NCI-H460 (cell line): ENCODE measurements at places on chromosomes 3 and 15.

DNA sequence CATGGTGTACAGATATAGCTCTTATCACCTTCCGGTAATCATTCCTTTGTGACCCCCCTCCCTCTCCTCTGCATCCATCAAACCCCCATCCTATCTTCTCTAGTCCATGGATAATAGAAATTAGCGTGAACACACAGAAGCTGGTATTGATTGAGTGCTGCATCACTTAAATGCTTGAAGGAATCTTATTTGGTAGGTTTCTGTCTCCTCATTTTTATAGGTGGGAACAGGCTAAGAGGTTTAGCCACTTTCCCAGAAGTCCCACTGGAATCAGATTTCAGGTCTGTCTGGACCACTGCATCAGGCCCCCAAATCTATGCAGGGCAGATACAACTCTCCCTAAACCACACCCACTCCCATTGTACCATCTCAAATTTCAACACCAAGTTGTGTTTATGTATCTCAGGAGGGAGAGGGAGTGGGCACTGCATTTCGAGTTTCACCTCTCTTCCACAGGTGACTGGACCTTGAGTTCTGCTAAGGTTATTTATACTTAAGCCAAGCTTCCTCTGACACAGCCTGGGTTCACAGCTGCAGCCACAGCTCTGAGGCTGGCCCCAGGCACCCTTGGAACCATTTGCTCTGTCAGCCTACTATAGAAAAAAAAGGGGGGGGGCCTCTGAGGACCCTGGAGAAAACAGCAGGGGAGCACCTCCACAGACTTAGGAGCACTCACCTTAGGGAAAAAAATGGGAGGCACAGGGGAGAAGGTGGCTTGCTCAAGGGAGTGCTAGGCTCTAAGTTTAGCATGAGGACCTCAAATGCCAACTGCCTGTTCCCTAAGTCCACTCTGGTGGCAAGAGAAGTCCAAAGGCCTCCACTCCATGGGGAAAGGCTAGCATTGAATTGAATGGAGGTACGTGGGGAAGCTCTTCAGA, 2.1 kb upstream of the NMB start:
- no peak for DNase-seq

DNA sequence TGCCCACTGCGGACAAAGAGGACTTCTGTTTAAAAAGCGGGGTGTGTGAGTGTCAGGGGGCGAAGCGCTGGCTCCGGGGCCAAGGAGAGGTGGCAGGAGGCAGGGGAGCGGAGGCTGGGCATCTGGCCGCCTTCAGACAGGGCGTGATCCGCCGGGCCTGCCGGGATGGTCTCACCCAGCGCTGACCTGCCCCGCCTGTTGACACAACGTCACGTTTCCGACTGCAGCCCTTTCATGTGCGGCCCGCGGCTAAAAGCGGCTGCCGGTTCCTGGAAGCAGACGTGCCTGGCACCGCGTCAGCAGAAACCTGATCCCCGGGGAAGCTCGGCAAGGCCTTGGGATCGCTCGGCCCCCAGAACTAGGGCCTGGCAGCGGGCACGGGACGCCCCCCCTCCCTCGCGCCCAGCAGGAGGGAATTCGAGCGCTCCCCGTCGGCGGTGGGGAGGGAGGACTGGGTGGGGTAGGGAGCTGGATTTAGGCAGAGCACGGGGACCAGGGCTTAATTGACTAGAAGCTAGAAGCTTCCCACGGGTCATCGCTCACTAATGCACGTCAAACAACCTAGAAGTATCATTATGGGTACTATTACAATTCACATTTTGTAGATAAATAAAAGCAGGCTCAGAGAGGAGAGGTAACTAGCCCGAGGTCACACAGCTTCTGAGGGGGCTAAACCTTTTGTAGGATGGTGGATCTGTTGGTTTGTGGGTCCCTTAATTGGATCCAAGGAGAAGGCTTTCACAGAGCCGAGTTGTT, 7.7 kb downstream of the BHLHE40 start:
- peak; percentile 94 for DNase-seq

DNA sequence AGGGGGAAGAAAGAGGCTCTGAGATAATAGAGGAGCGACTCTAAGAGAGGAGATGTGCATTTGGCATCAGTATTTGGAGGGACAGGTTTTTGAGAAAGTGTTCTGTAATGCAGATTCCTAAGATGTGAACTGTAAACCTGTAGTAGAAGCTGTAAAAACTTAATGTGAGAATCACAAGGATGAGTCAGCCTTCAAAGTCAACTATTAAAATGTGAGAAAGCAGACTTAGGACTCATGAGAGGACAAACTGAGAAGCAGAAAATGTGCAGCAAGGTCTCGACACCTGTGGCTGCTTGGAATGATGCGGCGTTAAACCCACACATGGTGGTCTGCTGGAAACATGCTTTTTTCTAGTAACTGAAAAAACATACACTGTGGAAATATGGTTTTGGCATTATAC, 36.0 kb downstream of the USP13 start:
- DNase-seq, result no peak

- no peak for DNase-seq
Measured at GRCh38 chr3:85148036-85148435, 189.2 kb downstream of the CADM2 start.

DNA sequence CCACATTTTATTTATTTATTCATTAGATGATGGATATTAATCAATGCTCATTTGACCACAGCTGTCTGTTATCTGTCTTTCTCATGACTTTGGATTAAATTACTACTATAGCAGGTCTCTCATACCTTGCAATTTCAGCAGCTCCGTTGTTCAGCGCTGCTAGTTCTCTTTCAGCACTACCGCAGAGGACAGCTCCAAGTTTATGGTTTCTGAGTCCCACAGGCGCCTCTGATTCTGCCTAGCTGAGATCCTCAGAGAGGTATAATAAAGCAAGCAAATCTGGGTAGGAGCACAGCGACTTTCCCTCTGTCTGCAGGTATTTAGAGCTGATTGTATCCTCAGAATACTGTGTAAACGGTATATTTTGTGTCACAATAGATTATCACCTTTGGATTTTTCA, 204.9 kb downstream of the CNTN4 start:
- peak; percentile 1 for DNase-seq

DNA sequence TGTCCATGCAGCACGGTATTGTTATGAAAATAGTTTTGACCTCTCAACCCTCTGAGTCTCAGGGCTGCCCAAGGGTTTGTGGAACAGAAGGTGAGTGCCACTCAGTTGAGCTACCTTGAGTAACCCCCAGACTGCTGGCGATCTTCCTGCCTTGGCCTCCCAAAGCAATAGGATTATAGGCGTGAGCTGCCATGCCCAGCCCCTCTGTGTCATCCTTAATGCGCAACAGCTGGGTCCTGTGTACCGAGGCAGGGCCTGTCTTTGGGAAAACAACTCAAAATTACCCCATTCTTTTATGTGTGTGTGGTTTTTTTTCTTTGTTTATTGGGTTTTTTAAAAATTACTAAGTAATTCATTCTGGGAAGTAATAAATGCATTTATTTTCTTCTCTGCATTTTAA, 78.3 kb upstream of the TPM1 start:
- DNase-seq, result no peak

GRCh38 chr3:184134746-184135148, 411 bp upstream of the EIF2B5 start:
- no peak for DNase-seq

- no peak for DNase-seq
Measured at GRCh38 chr3:4981294-4981664, 2.0 kb downstream of the BHLHE40 start.

GRCh38 chr15:95501865-95502264, 828.6 kb upstream of the NR2F2 start:
- no peak for DNase-seq

DNA sequence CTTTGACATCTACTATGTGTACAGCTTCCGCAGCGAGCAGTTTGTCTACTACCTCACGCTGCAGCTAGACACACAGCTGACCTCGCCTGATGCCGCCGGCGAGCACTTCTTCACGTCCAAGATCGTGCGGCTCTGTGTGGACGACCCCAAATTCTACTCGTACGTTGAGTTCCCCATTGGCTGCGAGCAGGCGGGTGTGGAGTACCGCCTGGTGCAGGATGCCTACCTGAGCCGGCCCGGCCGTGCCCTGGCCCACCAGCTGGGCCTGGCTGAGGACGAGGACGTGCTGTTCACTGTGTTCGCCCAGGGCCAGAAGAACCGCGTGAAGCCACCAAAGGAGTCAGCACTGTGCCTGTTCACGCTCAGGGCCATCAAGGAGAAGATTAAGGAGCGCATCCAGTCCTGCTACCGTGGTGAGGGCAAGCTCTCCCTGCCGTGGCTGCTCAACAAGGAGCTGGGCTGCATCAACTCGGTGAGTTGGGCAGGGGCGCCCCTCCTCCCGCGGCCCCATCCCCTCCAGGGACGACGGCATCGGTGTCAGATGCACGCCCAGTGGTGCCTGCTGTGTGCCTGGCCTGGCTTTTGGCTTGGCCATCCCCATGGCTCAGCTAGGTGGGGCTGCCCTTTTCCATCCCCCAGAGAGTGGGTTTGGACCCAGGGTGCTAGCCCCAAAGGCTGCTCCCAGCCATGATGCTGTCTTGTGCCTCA, 6.6 kb downstream of the PLXNA1 start:
- no peak for DNase-seq

DNA sequence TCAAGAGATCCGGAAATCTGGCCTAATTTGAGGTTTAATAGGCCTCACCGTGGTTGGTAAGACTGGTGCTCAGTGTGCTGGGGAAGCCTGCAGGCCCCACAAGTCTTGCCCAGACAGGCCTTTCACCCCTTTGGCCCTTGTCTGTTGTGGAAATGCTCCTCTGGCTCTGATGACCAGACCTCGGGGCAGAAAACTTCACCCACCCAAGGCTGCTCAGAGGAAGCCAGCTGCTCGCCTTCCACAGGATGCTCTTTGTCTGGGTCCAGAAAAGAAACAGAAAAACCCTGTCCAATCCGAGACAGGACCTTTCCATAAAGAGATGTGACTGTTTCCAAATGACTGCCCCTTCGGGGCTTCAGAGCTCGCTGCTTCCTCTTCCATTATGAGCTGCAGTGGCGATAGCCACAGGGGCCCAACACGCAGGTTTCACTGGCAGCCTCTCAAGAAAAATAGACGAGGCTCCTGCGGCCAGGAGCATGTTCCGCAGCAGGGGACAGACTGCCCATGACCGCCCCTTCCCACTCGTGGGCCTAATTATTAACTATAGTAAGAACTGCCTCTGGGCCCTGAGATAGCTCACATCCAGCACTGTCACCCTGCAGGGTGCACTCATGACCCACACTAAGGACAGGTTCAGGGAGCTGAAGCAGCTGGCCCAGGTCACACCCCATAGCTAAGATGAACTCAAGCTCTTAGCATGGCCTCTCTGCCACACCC, 6.8 kb upstream of the SNX22 start:
- DNase-seq, result no peak

- DNase-seq, result peak; percentile 35
Measured at GRCh38 chr3:139111392-139112229, 66.9 kb upstream of the PRR23C start.

- no peak for DNase-seq
Measured at GRCh38 chr3:15726043-15726442, 71.7 kb downstream of the ANKRD28 start.

DNA sequence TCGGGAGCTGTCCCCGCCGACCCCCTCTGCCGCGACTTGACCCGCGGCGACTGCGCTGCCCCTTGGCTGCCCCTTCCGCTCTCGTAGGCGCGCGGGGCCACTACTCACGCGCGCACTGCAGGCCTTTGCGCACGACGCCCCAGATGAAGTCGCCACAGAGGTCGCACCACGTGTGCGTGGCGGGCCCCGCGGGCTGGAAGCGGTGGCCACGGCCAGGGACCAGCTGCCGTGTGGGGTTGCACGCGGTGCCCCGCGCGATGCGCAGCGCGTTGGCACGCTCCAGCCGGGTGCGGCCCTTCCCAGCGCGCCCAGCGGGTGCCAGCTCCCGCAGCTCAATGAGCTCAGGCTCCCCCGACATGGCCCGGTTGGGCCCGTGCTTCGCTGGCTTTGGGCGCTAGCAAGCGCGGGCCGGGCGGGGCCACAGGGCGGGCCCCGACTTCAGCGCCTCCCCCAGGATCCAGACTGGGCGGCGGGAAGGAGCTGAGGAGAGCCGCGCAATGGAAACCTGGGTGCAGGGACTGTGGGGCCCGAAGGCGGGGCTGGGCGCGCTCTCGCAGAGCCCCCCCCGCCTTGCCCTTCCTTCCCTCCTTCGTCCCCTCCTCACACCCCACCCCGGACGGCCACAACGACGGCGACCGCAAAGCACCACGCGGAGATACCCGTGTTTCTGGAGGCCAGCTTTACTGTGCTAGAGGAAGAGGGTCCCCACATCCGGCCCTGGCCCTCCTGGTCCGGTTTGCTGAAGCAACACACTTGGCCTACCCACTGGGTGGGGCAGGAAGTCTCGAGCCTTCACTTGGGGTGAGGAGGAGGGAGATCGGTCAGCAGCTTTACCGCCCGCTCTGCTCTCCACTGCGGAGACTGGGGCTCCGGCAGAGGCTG, at the start of gene RASSF1:
Gene RASSF1 (minus strand): TSS at position 389 of the 882 bp plus-strand sequence. CDS start 31 bp downstream, at position 358.
- no peak for DNase-seq

GRCh38 chr3:53802256-53802880, 43.9 kb downstream of the CHDH start:
- no peak for DNase-seq
